ENCODE measurements at places on chromosomes 11 and 22. TPM values are rescaled to one million over a fixed set of nuclear protein-coding genes. Genes with fewer than 3 reads are reported as not detected.
A peak's percentile ranks its signal among the peaks of the same experiment; 100 is the strongest.

GRCh38 chr22:36470162-36470993 is 11.1 kb downstream of the TXN2 start:
- peak; percentile 90 for DNase-seq

Gene ACO2
- total RNA-seq, result 60.4 TPM

DNA sequence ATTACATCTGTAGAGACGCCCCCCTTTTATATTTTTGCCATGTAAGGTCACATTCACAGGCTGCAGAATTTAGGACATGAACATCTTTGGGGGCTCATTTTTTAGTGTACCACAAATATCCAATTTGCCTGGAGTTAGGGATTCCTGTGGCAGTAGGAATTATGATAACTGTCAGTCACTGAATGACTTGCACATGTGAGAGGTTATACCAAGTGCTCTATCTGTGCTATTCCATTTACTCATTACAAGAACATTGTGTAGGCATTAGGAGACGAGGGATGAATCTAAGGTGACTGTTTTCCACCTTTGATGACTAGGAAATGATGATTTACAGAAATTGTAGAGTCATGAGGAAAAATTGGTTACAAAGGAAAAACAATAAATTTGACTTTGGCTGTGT is 79.3 kb downstream of the LIF start:
- no peak for DNase-seq

Gene SLC25A18
- total RNA-seq, result not detected

Gene NPAS4
- total RNA-seq, result not detected

DNA sequence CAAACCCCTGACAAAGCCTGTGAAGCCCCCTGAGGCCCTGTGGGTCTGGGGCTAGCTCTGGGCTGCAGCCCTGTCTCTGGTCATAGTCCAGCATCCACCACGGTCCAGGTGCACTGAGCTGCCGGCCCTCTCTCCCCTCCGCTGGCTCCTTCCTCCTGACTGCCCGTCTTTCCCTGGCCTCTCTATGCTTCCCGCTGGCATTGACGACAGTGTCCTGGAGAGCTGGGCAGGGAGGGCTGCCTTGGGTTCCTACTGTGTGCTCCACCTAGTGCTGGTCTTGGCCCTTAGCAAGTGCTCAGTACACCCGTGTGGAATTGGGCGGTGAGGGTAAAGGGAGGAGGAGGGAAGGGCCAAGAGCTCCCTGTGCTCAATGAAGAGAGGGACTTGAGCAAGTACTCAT is 868 bp upstream of the MYEOV start:
- no peak for DNase-seq

Gene ART1
- not detected for total RNA-seq

Measured in GM23248 (cell line).